Fibroblast of skin of right biceps (primary cell): ENCODE measurements at places on chromosomes 4 and X.

DNA sequence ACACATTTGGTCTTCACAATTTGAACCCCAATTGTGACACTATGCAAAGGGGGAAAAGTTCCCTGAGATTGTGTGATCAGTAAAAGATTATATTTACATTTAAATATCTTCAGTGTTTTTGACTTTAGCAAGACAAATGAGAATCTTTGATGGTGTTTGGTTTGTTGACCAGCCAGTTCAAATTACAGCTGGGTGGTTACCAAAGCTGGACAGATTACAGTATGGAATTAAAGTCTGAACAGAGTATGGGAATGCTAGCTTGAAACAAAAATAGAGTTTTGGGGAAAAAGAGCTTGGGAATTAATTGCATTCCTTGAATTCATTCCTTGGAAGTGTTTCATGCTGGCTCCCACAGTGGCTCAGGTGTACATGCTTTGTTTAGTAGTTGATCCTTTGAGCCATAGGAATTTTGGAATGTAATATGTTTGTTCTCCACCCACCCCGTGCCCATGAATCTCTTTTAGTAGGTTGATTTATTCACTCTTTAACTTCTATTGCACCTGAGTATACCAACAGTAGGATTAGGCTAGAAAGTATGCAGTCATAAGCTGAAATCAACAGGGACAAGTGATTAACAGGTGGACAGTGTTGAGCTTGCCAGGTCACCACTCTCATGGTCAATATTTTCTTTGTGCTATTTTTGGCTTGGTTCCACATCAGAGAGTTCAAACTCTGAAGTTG is 81.1 kb upstream of the HELT start:
- no peak for DNase-seq

GRCh38 chr4:17068891-17069290 is 170.4 kb upstream of the LDB2 start:
- peak; percentile 57 for DNase-seq

- peak; percentile 98 for DNase-seq
Measured at GRCh38 chr4:119103263-119103662, 32.4 kb upstream of the MYOZ2 start.

GRCh38 chr4:80463509-80463908 is 128.0 kb downstream of the CFAP299 start:
- no peak for DNase-seq

DNA sequence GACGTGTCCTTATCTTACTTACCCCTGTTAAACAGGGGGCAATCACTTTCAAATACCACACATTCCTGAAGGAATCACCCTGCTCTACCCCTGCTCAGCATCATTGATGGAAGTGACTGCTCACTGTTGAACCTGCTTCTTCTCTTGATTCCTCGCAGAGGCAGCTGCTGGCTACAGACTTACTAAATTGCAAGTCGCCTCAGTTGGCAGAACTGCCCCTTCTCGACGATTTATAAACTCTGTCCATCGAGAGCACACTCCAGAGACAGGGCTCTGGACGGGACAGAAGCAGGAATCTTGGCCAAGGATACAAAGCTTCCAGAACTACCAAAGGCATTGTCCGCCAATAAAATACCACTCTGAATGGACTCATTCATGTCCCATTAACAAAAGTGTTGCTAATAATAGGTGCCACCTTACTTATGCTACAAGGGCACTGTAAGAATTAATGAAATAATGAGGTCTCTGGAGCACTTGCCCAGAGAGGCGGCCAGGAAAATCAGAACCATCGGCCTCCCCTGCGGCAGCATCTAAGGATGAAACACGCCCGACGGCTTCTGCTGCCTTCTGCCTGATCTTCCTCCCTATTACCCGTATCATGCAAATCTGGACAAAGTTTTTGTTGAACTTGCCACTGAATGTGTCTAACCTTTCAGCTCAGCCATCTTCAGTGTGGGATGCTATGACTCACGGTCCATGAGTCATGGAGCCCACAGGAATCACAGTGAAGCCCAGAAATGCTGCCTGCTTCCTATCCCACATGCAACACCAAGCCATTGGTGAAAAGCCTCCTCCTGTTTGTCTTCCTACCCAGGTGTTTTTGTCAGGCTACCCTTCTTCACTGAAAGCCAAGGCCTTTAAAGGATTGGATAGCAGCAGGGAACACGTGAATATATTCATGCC is 164.9 kb downstream of the MAML3 start:
- peak; percentile 96 for DNase-seq

DNA sequence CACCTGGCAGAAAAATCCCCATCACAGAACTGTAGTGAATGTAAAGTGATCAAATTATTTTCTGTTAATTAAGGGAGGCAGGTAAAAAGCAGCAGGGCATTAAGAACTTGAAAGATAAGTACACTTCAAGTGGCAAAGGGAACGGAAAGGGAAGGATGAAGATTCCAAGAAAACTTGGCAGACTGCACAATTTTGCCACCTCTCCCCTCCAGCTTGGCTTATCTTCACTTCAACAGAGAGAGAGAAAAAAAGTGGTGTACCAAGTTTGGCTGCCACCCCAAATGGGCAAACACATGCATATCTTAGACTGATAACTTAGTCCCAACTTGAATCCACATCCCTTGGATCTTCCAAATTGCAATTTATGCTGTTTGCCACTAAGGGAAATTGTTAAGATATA is 598.1 kb upstream of the ACTRT1 start:
- DNase-seq, result no peak

GRCh38 chr4:139144161-139144859 is 32.7 kb downstream of the ELF2 start:
- peak; percentile 37 for DNase-seq

- peak; percentile 49 for DNase-seq
Measured at GRCh38 chr4:7546809-7547367, 112.2 kb upstream of the PSAPL1 start.

DNA sequence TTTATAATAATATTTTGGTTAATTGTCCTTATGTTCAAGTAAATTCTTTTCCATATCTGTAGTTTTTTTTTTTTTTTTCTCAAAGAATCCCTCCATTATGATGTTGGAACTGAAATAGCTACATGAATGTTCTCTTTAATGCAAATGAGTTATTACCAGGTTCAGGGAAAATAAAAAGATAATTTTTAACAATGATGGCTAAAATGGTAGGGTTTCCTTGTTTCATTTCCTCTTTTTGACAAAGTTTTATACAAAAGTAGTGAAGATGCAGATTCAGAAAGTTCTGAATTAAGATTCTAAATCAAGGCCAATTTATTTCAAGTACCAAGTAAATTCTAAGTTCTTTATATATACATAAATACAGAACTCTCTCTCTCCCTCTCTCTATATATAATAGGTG is 779.0 kb upstream of the INTU start:
- no peak for DNase-seq

- peak; percentile 48 for DNase-seq
Measured at GRCh38 chr4:85778632-85779131, 303.7 kb downstream of the ARHGAP24 start.

DNA sequence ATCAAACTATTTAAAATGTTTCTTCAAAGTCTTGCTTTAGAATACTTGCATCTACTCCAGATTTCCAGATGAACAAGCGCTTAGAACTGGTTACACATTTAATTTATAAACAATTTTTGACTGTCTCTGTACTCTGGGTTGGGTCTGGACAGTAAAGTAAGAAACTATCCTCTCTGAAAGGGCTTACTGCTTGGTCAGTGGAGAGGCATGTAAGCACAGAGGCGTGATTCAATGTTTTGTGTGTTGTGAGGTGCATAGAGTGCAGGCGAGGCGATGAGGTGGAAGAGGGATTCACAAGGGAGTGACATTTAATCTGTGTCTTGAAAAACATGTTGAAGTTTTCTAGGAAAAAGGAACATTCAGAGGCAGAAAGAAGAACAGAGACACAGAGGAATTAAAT is 231.4 kb downstream of the VEGFC start:
- no peak for DNase-seq

- DNase-seq, result no peak
Measured at GRCh38 chrX:63613531-63614028, 171.4 kb downstream of the ARHGEF9 start.

GRCh38 chrX:78548012-78548411 is 111.1 kb downstream of the RTL3 start:
- DNase-seq, result peak; percentile 55

DNA sequence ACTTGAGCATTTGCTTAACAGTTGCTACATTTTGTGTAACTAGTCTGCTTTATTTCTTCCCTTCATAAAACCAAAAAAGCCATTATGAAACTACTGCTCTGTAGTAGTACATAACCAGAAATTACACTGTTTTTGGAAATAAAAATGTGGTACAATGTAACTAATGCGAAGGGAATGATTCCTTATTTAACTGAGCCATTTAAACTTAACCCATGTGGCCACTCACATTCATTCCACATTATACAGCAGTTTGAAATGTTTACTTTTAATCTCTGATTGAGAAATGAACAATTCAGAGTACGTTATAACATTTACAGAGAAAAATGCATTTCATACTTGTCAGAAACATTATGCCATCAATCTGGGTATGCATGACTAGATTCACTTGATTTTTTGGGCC is 94.2 kb downstream of the NYX start:
- DNase-seq, result peak; percentile 12

- DNase-seq, result no peak
Measured at GRCh38 chr4:127771535-127772275, 10.4 kb upstream of the HSPA4L start.

GRCh38 chrX:29090811-29091210 is 503.6 kb downstream of the IL1RAPL1 start:
- peak; percentile 13 for DNase-seq

- DNase-seq, result no peak
Measured at GRCh38 chr4:46389301-46389775, 590 bp downstream of the GABRA2 start.

GRCh38 chrX:14420841-14421240 is 108.5 kb upstream of the GLRA2 start:
- DNase-seq, result no peak

- DNase-seq, result no peak
Measured at GRCh38 chr4:19809989-19810388, 441.7 kb upstream of the SLIT2 start.

GRCh38 chr4:98626350-98626749 is 32.1 kb downstream of the TSPAN5 start:
- peak; percentile 92 for DNase-seq

DNA sequence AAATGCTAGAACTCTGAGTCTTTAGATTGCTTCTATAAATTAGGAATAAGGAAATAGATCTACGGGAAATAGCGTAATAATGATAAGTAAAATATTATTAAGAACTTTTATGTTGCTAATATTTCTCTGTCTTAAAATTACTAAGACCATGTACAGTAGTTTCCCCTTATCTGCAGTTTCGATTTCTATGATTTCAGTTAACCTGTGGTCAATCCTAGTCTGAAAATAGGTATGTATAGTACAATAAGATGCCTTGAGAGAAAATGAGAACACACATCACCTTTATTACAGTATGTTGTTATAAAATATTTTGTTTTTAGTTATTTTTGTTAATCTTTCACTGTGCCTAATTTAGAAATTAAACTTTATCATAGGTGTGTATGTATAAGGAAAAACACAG is 92.6 kb downstream of the CCSER1 start:
- DNase-seq, result no peak

GRCh38 chr4:38283724-38284123 is 323.5 kb downstream of the PTTG2 start:
- no peak for DNase-seq

DNA sequence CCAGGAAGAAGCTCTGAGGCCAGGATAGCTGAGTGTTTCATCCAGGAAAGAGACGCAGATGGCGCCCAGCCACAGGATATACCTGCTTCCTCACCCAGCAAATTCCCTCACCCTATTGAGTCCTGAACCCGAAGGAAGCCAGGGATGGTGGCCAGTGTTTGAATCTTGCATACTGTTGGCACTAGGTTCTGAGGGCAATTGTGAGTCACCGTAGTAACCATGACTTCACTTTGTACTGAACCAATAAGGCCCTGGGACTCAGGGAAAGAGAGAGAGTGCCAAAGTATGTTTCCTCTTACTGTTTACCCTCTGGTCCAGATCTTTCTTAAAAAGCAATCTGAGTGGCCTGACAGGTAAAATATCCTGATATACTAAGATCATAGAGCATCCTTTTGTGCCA is 25.6 kb upstream of the SMIM10L2A start:
- no peak for DNase-seq

- DNase-seq, result no peak
Measured at GRCh38 chr4:150699599-150699998, 117.6 kb downstream of the MAB21L2 start.

GRCh38 chr4:81509191-81509590 is 37.5 kb upstream of the RASGEF1B start:
- no peak for DNase-seq

DNA sequence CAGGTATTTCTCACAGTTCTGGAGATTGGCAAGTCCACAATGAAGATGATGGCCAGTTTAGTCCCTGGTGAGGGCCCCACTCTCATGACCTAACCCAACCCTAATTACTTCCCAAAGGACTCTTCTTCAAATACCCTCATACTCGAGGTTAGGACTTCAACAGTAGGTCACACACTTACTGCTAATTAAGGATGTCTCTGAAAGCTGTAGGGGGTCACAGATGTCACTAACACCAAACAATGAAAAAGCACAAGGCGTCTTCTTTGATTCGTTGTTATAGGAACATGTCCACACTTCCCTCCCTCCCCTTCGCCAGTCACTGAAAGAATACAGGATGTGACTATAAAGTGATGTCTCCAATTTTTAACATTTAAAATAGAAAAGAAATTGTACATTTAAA is 309.7 kb downstream of the PACRGL start:
- DNase-seq, result no peak

GRCh38 chr4:12270546-12270945 is 841.9 kb upstream of the HS3ST1 start:
- DNase-seq, result peak; percentile 35

- DNase-seq, result no peak
Measured at GRCh38 chrX:10110984-10111363, 45.8 kb upstream of the CLCN4 start.

DNA sequence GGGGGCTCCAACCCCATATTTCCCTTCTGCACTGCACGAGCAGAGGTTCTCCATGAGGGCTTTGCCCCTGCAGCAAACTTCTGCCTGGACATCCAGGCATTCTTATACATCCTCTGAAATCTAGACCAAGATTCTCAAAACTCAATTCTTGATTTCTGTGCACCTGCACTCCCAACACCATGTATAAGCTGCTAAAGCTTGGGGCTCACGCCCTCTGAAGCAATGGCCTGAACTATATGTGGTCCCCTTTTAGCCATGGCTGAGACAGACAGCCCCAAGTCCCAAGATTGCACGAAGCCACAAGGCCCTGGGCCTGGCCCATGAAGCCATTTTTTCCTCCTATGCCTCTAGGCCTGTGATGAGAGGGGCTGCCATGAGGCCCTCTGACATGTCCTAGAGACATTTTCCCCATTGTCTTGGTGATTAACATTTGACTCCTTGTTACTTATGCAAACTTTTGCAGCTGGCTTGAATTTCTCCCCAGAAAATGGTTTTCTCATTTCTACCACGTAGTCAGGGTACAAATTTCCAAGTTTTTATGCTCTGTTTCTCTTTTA is 468.0 kb upstream of the SLIT2 start:
- no peak for DNase-seq
